Left ventricle myocardium superior (tissue), 1 donor: ENCODE measurements at places on chromosomes 2 and 18.

DNA sequence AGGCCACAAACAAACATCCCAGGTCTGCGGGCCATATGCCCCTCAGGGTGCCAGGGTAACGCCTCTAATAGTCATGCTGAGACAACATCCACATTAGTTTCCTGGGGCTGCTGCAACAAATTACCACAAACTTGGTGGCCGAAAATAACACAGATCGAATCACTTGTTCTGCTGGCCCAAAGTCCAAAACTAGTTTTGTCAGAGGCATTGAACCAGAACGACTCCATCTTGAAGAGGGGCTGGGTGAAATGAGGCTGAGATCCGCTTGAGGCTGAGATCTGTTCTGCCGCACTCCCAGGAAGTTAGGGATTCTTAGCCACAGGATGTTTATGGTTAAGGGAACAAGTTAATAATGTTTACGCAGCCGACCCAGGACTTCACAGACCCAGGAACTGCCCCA, 66.7 kb downstream of the COPS8 start:
- no peak for DNase-seq

DNA sequence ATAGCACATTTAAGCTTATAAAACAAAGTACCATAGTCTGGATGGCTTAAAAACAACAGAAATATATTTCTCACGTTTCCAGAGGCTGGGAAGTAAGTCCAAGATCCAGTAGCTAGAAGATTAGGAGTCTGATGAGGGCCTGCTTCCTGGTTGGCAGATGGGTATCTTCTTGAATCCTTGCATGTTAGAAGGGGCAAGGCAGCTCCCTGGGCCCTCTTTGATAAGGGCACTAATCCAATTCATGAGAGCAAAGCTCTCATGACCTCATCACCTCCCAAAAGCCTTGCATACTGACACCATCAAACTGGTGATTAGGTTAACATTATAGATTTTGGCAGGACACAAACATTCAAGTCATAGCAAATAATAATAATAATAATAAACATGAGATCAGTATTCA, 146.4 kb downstream of the CCDC102B start:
- no peak for DNase-seq

- DNase-seq: peak; percentile 67
Measured at GRCh38 chr2:28979576-28980366, 1.3 kb upstream of the TOGARAM2 start.

DNA sequence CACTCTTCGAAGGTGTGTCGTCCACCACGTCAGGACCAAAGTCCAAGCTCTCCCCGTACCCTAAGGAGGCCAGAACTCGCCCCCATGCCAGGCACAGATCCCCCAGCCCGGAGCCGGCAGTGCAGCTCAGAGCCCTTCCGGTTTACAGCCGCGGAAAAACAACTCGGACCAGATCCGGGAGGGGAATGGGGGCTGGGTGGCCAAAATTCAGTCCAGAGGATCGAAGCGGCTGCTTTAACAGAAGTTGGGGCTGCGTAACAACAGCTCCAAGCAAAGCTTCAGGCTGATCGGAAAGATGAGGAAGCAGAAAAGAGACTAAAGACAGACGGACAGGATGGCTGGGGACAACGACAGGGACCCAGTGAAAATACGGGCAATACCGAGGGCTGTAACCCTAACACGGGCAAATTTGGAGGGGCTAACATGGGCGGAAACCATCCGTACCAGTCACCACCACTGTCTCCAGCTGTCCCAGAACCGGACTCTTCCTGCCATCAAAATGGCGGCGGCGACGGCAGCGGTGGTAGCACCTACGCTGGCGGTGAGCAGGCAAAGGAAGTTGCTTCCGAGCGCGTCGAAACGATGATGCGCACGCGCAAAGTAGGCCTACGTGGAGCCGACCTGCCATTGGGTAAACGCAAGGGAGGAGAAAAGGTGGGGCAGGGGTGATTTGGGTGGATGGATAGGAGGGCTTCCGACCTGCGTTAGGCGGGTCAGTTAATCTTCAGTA, at the start of gene MMADHC:
MMADHC (minus strand) TSS at position 556 of the 730 bp plus-strand sequence. CDS start 678 bp downstream, outside the sequence.
- peak; percentile 96 for DNase-seq

GRCh38 chr2:238970553-238971081, 122.7 kb downstream of the TWIST2 start:
- DNase-seq: peak; percentile 67

GRCh38 chr2:179939259-179939658, 67.8 kb downstream of the CWC22 start:
- DNase-seq: no peak

DNA sequence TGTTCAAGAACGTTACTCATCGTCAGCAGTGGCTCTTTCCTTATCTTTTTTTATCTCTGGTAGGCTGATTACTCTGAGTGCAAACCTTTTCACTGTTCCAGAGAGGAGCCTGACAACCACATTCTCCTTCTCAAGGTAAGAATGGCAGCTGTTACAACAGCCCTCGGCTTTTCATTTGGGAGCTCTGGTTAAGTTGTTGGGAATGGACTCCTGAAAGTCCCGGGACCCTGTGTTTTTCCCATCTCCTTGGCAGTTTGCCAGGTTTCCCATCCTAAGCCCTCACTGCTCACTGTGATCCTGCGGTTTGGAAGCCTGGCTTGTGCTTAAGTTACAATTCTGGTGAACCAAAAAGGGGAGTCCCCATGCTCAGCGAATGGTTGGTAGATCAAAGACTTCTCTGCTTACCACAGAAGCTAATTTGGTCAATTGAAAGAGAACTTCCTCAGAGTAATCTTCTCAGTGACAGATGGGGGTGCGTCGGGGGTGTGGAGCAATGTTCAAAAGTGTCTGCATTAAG, 122.3 kb downstream of the LYPD6B start:
- no peak for DNase-seq

- no peak for DNase-seq
Measured at GRCh38 chr2:120613742-120614571, 121.7 kb upstream of the GLI2 start.

- DNase-seq: no peak
Measured at GRCh38 chr2:136384531-136385303, 266.8 kb upstream of the CXCR4 start.

GRCh38 chr2:178286636-178287035, 92.3 kb downstream of the OSBPL6 start:
- no peak for DNase-seq

- no peak for DNase-seq
Measured at GRCh38 chr2:207951734-207952470, 73.4 kb downstream of the PLEKHM3 start.

- DNase-seq: no peak
Measured at GRCh38 chr2:9219027-9219445, 12.4 kb downstream of the ASAP2 start.
